ENCODE measurements at places on chromosomes 16 and 17. TPM values are rescaled to one million over a fixed set of nuclear protein-coding genes. Genes with fewer than 3 reads are reported as not detected.

Gene NHERF2
- total RNA-seq = 12.3 TPM

Gene MCRIP1
- total RNA-seq = 59.3 TPM

Gene MT4
- total RNA-seq = not detected

Gene GPRC5C
- total RNA-seq = 4.2 TPM

Gene ATP6V0D1
- total RNA-seq = 71.1 TPM

Gene TMEM238L
- total RNA-seq = not detected

Gene SHISA9
- total RNA-seq = 19.7 TPM

Gene CFAP52
- 1.7 TPM for total RNA-seq

Gene MYOCD
- 0.25 TPM for total RNA-seq

Gene DNAH17
- total RNA-seq = under 0.01 TPM

Data from temporal lobe (tissue), 4 donors.